Stimulated activated CD4-positive, alpha-beta T cell treated with anti-CD3 and anti-CD28 coated beads, Interleukin-15, amount 100 ng/mL, for 48 hours (primary cell): ENCODE measurements at places on chromosomes 2 and 18.

DNA sequence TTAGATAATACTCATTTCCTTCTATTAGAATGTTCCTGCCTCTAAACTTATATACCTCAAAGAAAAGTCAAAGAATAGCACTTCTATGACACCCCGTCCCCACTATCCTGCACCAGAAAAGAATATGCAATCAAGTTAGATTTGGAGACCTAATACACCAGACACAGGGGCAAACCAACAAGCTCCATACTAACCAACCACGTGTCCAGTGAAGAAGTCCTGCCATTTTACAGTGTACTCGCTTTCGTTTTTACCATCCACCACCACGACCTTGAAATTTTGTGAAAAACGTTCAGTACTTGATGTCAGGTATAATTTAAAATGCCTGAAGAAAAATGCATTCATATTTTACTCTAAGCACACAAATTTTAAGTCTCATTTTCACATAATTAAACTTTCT lies 19.1 kb downstream of the ADAM17 start:
- no peak for DNase-seq

DNA sequence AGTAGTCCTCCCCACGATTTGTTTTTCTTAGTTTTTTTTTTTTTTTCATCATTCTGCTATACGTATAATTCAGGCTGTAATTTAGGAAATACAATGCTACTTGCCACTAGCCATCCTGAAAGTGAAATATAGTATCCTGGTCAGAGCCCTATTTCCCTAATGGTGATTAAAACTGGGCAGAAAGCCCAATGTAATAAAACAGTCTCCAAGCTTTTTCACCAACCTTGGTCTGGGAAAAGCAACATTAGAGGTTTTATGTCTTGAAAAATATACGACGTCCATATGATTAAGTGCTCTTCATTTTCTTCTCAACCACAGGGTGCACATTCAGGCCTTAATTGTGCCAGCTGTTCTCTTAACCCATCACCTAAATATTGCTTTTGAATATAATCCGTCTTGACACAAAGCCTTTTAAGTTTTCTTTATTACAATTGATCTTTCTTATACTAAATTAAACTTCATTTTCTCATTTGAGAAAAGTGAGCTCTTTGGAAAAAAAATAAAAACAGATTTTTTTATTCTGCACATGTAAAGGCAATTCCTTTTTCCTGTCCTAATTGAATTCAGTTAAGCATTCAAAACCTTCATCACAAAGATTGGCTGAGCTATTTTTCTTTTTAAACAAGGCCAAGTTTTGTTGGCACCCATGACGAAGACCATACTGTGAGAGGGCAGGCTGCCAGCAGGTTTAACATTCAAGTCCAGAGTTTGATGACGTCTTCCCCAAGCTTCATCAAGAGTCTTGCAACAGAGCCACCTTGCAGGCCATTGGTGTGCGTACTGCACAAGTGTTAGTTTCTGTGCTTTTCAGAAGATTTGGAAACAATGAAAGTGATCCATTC lies 52.7 kb downstream of the MAP2 start:
- no peak for DNase-seq

DNA sequence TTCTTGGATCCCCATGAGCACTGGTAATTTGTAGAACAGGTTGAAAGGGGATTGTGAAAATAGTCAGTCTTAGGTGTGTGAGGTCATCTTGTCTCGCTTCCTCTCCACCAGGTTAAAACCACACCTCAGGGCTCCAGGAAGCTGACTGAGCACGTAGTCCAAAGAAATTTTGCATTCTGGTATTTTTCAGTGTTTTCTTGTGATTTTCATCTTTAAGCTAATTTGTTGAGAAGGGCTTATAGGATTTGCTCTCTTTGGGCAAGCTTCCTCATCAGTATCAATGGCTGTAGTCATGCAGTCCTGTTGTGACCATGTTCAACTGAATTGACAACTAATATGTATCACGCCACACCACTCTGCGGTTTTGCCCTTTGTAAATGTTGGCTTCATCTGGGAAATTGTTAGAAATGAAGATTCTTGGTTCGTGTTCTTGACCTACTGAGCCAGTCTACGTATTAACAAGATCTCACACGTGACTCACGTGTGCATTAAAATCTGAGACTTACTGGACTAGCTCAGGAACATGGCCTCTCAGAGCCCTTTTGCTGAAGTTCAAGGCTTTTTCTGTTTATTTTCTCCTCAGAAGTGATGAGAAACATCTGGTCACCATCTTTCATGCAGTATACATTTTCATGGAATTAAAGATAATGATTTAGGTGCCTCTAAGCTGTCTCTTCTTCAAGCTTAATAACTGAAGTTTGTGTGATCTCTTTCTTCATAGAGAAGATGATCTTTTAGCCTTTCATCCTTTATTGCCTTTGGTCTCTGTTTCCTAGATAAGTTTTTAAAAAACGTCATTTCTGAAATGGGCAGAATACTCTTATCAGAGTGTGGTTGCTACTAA lies 32.8 kb downstream of the FMNL2 start:
- no peak for DNase-seq

GRCh38 chr2:32010670-32011484 lies at the start of gene MEMO1:
TSS of gene MEMO1 (minus strand) at chr2:32011008. CDS start at chr2:32010247, 761 bp downstream.
- DNase-seq: peak; percentile 93

GRCh38 chr18:74497778-74498177 lies 1.6 kb downstream of the CNDP2 start:
- no peak for DNase-seq

- no peak for DNase-seq
Observed at GRCh38 chr2:110885256-110885655, 152.9 kb downstream of the ACOXL start.

DNA sequence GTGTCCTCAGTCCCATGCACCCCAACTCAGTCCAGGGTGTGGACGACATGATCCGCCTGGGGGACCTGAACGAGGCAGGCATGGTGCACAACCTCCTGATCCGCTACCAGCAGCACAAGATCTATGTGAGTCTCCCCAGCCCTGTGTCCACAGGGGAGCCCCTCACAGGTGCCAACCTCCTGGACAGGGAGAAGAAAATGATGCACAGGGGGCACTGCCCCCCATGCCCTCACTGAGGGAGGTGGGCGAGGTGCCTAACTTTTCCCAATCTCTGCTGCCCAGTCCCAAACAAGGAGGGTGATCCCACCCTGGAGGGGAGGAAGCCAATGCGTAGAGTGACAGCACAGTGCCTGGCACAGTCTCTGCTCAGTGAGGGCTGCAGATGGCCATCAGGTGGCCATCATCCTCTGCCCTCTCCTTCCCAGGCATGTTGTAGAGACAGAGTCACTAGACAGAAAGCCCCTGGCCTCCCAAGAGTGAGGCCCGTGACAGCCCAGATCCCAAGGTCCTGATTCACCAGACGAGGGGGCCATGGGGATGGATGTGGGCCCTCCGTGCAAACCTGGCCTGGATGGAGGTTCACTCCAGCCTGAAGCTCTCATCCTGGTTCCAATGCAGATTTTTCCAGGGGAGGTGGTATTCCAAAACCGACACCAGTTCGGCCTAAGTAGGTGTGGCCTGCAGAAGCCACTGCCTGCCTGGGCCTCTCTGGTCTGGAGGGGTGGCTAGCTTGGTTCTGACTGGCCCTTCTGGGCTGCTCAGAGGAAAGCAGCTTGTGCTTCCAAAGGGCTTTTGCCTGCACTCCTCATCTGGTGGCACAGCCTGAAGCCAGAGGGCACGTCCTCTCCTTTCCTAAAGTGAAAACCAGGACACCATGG lies 30.0 kb downstream of the MYO7B start:
- no peak for DNase-seq
